ENCODE measurements at places on chromosomes 1 and 21.

GRCh38 chr1:101291562-101292380 lies 55.0 kb downstream of the S1PR1 start:
- DNase-seq: peak; percentile 29

- DNase-seq: no peak
Observed at GRCh38 chr1:15402809-15403450, 6.8 kb upstream of the EFHD2 start.

DNA sequence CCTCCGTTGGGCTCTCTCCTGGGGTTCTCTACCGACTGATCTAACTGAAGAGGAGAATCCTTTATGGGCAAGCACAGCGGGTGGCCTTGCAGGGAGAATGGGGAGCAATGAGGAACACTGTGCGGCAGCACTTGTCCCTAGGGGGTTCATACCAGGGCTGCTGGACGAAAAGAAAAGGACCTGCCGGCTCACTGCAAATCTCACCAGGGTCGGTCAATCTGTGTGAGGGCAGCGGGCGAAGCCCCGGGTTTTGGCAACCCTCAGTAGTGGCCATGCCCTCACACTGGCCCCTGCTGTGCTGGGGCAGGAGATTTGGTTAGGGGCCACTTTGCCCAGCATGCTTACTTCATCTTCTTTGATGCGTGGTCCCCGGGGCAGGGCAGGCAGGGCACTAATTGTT lies 5.9 kb downstream of the LHX9 start:
- DNase-seq: no peak

GRCh38 chr1:202664083-202664482 lies 46.2 kb downstream of the SYT2 start:
- no peak for DNase-seq

DNA sequence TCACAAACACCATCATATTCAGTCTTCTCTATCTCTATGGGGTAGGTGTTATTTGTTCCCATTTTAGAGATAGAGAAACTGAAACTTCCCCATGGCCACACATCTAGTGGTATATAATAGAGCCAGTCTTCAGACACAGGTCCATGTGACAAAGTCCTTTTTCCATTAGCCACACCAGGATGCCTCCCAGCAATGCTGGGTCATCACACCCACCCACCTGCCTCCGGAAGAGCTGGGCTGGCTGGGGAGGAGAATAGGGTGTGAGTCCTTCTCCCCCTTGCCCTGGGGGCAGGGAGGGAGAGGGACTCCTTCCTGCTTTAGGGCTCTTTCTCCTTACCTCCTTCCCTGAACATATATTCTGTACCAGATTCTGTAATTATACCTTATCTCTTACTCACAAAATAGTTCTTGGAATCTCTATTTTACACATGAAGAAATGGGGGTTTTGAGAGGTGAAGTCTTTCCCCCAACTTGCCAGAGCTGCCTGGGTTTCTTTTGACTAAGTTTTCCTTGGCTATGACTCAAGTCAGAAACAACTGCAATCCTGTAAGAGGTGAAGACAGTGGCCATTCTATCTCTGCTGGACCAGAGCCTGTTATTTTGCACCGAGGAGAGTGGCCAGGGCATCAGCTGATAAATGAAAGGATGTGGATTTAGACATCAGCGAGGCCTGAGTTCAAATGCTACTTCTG lies 30.0 kb downstream of the SOX13 start:
- DNase-seq: no peak

GRCh38 chr21:44443891-44444285 lies 11.4 kb upstream of the LRRC3 start:
- no peak for DNase-seq

- DNase-seq: peak; percentile 91
Observed at GRCh38 chr1:85611856-85612255, 31.3 kb downstream of the CCN1 start.

DNA sequence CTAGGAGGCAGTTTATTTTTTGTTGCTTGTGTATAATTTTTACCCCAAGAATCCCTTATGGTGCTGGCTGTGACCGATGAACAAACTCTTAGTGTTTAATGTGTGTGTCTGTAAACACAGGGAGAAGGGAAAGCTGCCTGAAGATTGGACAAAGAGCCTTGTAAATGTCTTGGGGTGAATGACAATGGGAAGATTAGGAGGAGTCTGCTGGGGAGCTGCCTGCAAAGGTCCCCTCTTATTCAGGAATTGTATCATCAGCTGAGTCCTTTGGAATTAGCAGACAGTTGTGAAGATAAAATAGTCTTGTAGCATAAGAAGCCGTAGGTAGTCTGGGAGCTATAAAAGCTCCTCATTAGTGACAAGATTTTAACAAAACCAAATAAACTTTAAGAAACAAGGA lies 88.4 kb downstream of the RUNX1 start:
- no peak for DNase-seq

DNA sequence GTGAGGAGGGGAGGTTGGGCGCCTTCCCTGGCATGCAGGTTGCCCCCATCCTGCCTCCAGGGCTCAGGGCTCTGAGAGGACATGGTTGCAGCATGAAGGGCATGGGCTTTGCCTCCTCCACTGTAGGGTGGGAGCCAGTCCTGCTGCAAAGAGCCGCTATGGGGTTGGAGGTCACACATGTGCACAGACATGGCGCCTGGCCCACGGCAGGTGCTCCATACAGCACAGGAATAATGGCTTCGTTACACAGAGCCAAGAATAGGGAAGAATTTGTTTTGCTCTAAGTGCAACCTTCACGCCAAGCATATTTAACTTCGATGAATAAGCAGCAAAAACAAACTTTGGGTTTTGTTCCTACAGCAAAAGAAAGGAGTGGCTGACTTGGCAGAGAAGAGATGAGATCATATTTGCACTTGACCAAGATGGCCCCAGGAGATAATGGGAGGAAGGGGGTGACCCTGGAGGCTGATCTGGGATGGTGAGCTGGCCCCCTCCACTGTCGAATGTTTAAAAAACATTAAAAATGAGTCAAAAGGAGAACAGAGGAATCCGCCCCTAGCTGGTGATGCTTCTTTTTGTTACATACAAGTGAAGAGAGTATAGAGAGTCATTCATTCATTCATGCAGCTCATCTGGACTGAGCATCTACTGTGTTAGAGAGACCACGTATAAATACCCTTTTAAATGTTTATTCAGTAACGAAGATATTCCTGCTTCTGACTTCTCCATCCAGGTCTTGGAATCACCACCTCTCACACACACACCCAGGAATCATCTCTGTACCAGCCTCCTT lies 12.4 kb upstream of the C2CD2 start:
- DNase-seq: no peak

DNA sequence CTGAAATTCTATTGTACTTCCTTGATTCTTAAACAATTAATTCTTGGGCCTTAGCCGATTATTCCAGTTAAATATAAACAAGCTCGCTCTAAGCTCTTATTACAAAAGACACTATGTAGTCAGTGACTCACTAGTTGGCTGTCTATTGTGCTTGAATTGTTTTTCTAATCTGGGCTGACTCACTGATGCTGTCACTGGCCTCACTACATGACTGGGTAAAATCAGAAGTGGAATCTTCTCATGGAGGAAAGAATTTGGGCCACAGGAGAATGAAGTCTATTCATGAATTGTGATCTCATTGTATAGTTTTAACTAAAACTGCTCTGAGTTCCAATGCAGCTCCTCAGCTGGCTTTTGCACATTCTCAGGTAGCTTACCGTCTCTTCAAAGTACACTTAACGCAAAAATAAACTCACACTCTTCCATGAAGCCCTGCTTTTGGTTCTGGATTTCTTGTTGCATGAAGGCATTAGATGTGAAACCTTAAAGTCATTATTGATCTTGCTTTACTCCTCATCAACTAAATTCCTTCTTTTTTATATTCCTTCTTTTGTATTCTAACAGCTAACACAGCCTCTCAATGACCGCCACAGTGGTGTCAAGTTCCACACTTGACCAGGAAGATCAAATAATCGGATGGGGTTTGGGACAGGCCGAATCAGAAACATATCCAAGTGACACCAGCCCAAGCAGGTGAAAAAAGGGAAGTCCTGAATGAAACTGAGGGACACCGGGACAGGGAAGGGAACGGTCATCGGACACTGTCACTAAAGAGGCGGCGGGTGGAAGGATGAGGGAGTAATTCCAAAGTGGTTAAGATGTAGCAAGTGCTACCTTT lies 80.9 kb upstream of the LBR start:
- DNase-seq: peak; percentile 90

- no peak for DNase-seq
Observed at GRCh38 chr1:114310695-114311271, 157.1 kb upstream of the SYT6 start.

DNA sequence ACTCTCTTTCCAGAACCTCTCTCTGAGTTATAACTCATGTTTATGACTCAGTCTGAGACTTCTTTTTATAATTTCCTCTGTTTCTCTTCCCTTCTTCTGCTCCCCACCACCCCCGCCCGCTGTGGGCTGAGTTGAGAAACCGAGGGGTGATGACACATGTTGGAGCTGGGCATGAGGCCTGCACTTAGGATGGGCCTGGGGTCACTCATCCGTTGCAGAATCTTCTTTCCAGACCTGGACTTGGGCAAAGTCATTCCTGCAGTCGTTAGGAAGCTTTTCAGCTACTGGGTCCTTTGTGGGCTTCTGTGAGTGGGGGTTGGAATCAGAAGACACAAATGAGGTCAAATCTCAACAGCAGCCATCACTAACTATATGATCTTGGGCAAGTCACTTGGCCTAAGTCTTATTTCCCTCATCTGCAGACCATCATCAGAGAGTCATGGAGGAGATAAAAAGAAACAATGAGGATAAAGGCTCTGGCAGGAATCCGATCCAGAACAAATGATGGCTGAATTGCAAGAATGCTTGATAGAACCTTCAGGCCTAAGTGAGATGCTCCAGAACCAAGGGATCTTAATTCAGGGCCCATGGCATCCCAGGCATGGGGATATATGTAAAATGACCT lies 53.4 kb downstream of the RPS6KA1 start:
- DNase-seq: no peak

- DNase-seq: no peak
Observed at GRCh38 chr1:93237021-93237420, 56.5 kb downstream of the CCDC18 start.

DNA sequence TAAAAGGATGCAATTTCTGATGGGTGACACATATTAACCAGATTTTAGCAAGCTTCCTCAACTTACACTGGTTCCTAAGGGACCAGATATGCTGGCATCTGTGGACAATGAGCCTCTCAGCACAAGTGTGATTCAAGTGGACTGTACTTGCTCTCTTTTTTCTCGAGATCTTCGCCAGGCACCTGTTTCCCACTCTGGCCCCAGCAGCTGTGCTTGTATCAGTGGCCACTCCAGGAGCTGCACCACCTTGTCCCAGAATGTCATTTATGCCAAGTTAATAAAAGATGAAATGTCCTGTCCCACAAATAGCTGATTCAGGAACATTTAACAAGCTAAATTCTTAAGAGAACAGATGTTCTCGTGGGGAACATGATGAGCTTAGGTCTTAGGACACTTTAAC lies 14.6 kb downstream of the C1orf198 start:
- DNase-seq: no peak

GRCh38 chr1:200179126-200179780 lies 151.7 kb downstream of the NR5A2 start:
- DNase-seq: peak; percentile 5

DNA sequence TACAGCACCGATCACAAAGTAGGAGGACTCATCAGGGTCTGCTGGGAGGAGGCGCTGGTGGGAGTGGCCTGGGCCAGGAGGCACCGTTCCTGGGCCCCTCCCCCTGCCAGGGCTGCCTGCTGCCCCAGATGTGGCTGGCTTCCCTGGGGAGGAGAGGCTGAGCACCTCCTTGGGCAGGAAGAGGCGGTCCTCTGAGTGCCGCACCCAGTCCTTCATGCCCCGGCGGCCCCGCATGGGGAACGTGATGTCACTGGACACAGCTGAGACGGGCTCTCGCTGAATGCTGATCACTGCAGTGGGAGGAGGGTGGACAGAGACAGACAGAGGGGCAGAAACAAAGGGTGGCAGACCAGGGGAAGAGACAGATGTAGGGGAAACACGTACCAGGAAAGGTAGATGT lies 24.8 kb downstream of the ADGRB2 start:
- no peak for DNase-seq
